NCI-H460 (cell line): ENCODE measurements at places on chromosomes 1 and 21.

DNA sequence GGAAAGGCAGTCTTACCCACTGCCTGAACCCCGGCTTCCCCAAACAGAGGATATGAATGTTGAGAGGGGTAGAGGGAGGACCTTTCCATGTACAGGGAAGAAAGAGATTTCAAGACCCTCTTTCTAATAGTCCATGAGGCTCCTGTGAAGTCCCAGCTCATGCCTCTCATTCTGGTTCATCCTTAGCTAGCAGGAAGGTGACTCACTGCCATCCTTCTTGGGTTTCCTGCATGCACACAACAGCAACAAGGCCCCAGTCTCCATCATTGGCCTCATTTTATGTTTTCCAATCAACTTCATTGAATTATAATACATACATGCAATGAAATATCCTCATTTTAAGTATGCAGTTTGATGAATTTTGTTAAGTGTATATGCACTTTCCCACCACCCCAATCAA is 46.2 kb downstream of the SYT2 start:
- DNase-seq: no peak

DNA sequence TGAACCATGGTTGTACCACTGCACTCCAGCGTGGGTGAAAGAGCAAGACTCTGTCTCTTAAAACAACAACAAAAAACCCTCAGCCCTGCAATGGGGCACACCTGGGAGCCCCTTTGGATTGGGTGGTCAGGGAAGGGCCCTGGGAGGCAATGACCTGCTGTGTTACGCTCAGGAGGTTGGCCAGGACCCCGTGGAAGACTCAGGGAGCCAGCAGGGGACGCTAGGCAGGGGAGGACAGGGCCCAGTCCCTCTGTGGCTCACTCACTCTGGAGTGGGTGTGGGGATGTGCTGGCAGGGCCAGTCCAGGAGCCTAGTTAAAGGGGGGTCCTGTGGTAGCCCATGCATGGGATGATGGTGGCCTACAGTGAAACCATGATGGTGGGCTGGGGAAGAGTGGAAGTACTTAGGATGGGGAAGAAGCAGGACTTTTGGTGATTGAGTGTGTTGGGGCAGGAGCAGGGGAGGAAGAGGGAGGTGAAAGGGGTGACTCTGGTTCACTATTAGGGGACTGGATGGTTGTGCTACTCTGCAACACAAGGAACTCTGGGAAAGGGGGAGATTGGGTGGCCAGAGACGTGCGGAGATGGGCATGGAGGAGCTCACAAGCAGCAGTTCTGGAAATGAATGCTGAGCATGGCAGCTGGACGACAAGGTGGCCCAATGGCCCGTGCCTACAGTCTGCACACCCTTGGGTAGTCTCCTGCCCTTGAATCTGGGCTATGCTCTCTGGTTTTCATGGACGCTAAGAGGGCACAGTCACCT is 56.3 kb upstream of the FAM20B start:
- DNase-seq: no peak

DNA sequence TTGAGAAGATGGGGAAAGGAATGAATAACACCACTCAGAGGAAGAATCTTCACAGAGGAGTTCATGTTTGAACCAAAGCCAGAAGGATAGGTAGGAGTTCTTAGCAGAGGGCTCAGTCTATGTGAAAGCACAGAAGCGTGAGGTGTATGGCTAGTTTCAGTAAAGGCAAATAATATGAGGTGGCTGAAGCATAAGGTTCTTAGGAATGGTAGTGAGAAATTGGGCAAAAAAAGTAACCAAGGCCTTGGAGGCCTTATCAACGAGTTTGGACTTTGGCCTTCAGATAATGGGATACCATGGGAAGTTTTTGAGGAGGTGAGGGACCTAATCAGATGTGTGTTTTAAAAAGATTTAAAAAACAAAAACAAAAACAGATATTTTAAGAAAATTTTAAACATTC is 47.1 kb downstream of the TCEANC2 start:
- DNase-seq: no peak

GRCh38 chr1:14822493-14822892 is 224.0 kb downstream of the KAZN start:
- DNase-seq: no peak

DNA sequence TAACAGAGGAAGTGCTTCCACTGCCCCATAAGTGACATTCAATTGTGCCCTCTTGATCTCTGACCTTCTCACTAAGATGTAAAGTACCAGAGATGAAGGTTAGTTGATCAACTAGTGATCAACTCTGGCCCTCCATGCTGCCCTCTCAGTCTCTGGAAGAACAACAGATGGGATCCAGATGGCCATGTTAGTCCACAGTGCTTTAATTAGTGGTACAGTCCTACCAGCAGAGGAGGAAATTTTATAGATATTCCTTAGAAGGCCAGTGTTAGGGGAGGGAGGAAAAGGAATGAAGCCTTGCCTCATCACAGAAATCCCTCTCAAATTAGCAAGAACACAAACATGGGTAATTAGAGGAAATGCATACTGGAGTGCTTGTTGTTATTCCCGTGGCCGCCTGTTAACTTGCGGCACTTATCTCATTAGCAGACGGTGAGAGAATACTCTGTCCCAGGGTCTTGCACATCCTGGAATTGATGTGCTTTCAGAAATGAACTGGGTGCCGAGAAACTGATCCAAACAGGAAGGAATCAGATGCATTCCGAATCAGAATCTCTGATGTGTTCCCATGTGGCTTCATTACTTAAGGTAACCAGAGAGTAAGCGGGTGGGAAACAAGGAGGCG is 91.1 kb upstream of the RGS4 start:
- no peak for DNase-seq

GRCh38 chr1:154419620-154420571 is 14.8 kb downstream of the IL6R start:
- DNase-seq: peak; percentile 81

DNA sequence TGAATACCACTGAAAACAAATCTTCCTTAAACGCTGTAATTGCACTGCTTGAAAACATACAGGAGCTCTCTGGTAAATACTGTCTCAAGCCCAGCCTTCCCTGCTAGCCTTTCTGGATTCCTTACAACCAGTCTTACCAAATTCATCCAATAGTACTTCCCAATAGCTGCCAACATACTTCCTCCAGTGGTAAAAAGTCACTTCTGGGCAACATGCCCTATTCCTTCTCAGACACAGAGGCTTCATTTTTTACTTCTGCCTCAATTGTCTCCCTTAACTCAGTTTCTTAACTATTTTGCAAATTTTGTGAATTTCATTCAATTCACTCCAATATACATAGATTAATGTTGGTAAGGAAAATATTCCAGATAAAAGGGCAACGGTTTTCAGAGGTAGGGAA is 166.3 kb downstream of the TBX15 start:
- no peak for DNase-seq

DNA sequence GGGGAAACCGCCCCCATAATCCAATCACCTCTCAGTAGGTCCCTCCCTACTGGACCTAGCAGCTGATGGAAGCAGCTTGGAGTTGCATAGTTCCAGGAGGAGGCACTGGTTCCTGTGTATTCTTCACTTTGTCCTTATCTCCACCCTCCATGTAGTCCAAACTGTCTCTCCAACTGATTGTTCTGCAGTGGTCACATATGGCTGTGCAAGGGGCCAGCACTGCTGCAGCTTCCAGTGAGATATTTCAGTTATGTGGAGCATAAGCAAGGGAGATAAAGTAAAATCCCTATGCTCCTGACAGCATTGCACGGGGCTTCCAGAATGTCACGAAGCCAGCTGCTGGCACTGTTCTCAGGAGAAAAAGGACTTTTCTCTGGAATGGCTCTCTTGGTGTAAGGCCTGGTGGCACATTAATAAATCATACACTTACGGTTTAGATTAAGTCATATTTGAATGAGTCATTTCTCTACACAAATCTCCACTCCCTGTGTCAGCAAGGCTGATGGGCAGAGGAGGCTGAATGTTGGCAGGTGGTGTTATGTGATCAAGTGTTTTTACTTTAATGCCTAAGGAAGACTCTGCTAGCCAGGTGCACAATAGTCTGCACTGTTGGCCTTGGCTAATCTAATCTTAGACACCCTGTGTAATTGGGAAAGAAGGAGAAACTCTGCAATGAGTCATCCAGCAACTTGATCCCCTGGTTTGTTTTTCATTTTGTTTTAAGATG is 93.4 kb downstream of the KCNK1 start:
- DNase-seq: peak; percentile 37

DNA sequence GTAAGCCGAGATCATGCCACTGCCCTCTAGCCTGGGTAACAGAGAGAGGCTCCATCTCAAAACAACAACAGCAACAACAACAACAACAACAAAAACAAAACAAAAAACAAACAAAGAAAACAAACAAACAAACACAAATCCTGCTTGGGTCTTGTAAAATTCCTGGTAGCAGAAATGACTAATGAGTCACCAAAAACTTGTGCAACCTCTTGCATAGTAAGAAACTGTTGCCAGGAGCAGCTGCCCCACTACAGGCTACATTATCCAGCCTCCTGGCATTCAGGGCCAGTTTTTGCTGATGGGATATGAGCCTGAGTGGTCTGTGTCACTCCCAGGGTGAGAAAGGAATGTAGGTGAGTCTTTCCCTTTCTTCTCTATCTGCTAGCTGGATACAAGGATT is 245.4 kb downstream of the TNR start:
- peak; percentile 4 for DNase-seq

- DNase-seq: no peak
Observed at GRCh38 chr1:40017951-40018575, 22.5 kb upstream of the CAP1 start.

- DNase-seq: no peak
Observed at GRCh38 chr1:25212725-25213124, 19.6 kb downstream of the SYF2 start.

GRCh38 chr21:41833497-41834115 is 45.5 kb downstream of the PRDM15 start:
- no peak for DNase-seq

GRCh38 chr1:110671361-110671760 is 3.4 kb downstream of the KCNA3 start:
- DNase-seq: no peak

- DNase-seq: no peak
Observed at GRCh38 chr1:81428998-81429397, 371.7 kb upstream of the ADGRL2 start.

GRCh38 chr1:112701227-112702066 is 5.5 kb downstream of the RHOC start:
- no peak for DNase-seq

DNA sequence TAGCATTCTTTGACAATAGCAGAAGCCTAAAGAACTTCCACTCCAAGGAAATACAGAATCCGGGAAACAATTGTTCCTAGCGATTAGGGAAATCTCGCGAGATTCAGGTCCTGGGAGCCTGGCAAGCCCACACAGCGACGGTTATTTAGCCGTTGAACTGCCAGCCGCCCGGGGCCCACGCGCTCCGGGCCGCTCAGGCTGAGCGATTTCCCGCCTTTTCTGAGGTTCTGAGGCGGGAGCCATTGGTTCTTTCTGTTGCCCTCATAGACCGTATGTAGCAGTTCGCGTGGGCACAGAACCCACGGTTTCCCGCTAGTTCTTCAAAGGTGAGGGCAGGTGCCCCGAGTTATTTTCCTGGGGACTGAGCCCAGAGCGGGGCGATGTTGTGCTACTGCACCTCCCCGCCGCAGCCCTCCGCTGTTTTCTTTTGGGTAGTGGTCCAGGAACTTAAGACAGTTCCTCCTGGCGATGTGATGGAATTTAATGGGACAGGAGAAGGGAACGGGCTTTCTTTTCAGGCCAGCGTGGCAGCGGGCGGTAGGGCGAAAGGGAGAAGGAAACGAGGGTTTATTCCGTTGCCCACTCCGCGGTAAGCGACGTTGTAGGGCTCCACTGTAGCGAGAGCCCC is at the start of gene SYCP1:
Gene SYCP1, plus strand, starts transcription at position 171 of the 628 bp plus-strand sequence. CDS start 602 bp downstream, outside the sequence.
- no peak for DNase-seq

- DNase-seq: no peak
Observed at GRCh38 chr1:178704833-178705232, 20.2 kb upstream of the RALGPS2 start.

GRCh38 chr21:16993416-16994038 is 519.3 kb upstream of the CXADR start:
- DNase-seq: no peak

- DNase-seq: no peak
Observed at GRCh38 chr21:36132696-36133095, 2.2 kb upstream of the CBR3 start.

- no peak for DNase-seq
Observed at GRCh38 chr1:246647513-246647912, 76.7 kb upstream of the SCCPDH start.

DNA sequence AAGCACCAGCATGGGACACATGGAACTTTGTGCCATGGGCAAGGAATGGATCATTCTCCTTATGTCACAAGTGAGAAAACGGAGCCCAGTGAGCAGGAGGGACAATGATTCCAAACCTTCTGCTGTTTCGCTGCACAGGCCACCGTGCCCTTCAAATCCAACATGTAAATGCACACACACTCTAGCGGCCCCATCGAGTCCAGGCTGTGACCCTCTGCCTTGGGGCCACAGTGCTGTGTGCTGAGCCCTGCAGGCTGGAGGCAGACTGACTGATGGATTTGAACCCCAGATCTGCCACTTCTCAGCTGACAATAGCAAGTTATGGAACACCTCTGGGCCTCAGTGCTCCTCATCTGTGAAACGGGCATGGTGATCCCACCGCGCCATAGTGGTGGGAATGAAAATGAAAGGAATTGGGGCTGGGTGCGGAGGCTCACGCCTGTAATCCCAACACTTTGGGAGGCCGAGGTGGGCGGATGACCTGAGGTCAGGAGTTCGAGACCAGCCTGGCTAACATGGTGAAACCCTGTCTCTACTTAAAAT is 63.6 kb downstream of the ALPL start:
- no peak for DNase-seq

DNA sequence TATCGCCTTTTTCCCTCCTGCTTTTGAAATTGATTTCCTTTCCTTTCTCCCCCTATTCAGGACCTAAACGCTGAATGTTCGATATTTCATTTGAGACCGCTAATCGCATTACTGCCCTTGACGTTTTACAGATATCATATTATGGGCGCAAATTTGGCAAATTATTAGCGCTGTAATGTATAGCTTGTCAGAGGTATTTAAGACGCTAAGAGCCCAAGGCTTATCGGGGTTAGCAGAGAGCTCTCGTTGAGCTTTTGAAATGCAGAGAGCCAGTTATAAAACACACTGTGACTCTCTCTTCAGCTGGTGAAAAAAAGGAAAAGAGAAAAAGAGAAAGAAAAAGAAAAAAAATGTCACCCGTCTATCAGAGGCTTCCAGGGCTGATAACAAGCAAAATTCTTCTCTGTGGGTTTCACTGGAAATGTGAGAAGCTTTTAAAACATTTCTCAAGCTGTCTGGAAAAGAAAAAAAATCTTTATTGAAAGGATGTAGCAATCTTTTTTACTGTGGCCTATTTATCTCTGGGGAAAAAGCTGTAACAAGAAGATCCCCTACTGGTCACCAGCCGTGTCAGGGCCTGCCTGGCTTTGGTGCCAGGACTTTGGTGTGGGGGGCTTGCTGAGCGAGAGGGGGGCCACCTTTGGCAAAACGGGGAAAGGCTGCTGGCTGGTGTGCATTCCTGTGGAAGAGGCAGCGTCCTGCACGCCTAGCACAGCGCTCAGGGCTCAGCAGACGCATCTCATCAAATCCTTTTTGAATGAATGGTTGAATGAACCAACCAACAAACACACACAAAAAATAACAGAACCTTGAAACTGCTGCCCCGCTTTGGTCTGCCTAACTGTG is 119.8 kb downstream of the RNF220 start:
- DNase-seq: no peak

GRCh38 chr1:7127322-7128075 is 342.2 kb downstream of the CAMTA1 start:
- DNase-seq: peak; percentile 23

GRCh38 chr1:156160743-156161171 is 7.4 kb downstream of the SEMA4A start:
- no peak for DNase-seq
